ENCODE measurements at places on chromosomes 4 and X.

GRCh38 chrX:77493677-77494553 lies 46.7 kb downstream of the FGF16 start:
- no peak for DNase-seq

GRCh38 chrX:136198010-136198409 lies 50.7 kb downstream of the FHL1 start:
- no peak for DNase-seq

DNA sequence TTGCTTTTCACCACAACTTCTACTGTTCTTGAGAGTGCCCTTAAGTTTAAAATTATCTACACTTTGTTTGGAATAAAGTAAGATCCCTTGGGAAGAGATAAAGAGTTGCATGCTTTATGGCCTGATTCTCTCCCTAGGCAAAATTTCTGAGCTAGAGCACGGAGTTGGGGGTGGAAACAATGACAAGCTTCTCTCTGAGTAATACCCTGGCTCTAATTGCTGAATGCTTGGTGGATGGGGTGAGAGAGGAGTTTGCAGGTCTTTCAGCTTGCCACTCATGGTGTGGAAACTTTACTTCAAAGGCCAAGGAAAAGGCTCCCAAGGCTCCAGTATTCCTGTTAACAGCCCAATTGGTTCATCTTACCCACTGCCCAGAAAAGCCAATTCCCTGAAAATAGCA lies 26.1 kb upstream of the PRDM8 start:
- no peak for DNase-seq

DNA sequence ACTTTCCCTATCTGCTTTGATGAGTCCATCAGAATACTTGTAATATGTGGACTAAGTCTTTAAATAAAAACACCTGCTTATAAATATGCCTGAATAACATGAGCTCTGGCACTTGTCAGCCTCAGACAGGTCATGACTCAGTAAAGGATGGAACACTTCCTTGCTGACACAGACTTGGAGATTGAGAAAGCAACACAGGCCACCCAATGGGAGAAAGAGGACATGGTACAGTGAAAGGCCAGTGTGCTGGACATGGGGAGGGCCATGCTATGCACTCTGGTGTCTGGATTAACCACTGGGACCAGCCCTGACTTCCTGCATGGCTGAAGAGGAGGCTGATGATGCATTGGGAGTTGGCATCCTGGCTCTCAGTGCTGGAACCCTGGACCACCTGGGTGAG lies 149.5 kb downstream of the DHRSX start:
- DNase-seq, result no peak

GRCh38 chr4:44438687-44439086 lies 9.9 kb downstream of the KCTD8 start:
- DNase-seq, result no peak

- DNase-seq, result no peak
These were observed 1080.9 kb upstream of the IGFBP7 start for GRCh38 chr4:58191109-58191508.
